WERI-Rb-1 (cell line): ENCODE measurements at places on chromosomes 1 and 21.

GRCh38 chr1:234720709-234721441 lies 110.9 kb upstream of the IRF2BP2 start:
- no peak for DNase-seq

DNA sequence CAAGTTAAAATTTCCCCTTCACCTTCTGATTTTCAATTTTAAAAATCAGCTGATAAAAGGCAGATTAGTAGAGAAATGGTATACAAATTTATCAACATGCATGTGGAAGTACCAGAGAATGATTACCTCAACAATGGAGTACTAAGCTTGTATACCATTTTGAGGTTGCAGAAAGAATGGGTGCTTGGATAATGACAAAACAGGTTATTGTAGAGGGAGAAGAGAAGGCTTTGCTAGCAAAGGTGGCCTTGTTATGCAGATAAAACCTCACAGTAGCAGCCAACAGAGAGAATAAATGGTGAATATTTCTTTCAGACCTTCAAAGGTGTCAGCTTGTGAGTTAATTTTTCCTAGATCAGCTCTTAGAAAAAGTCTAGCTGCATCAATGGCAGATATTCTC lies 1174.9 kb upstream of the ADGRL4 start:
- no peak for DNase-seq

DNA sequence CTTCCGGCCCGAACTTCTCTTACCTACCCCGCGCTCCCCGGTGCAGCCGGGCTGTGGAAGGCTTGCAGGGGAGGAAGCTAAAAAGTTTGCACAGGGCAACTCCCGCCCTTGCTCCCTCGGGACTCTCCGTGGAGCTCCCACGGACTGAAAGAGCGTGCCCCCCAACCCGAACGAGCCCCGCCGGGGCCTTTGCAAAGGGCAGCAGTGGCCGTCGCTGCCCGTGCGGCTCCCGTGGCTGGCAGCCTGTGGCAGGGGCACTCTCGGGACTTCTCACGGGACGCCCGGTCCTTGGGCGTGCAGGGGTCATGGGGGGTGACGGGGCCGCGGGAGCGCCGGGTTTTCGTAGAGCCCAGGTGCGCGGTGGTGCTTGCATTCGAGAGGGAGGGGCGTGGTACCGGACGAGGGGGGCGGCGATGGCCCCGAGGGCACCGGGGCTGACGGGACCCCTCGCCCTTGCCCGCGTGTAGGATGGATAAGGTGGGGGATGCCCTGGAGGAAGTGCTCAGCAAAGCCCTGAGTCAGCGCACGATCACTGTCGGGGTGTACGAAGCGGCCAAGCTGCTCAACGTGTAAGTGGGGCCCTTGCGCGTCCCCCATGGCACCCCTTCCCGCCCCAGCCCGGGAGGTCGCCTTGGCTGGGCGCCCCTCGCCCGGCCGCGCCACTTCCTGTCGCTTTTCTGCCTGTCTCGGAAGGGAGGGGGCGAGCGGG lies 711 bp downstream of the GADD45A start:
- DNase-seq = peak; percentile 42

DNA sequence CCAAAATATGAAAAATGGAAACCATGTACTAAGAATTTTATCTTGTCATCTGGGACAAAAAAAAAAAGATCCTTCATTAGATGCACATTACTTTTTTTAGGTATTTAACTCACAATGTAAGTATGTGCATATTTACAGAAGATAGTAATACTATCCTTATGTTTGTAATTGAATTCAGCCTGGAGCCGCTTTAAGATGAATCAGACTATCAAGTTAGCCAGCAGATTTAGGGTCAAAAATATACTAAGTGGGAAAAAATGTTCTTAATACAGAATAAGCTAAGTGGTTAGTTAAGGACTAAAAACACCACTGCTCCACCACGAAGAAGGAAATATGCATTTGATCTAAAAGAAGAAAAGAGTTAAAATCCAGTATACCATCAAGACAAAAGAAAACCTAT lies 49.1 kb downstream of the DSCAM start:
- no peak for DNase-seq

DNA sequence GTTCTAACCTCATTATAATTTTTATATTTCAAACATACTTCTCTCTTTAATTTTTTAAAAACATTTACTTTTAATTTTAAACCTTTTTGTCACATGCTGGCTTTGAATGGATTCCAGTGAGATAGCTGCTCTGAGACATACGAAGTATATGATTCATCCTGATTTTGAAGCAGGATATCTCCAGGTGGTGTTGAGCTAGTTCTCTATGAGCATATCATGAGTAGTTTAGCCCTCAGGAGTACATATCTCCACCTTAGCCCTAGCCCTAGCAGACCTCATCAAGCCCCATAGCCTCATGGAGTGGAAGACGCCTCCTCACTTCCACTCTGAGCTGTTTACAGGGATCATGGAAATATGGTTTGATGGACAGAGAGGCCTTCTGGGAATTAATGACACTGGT lies 183.2 kb upstream of the C21orf91 start:
- no peak for DNase-seq

- no peak for DNase-seq
Measured at GRCh38 chr1:187654635-187655034, 825.9 kb downstream of the PLA2G4A start.

GRCh38 chr1:36760081-36760480 lies 274.2 kb downstream of the GRIK3 start:
- peak; percentile 5 for DNase-seq

DNA sequence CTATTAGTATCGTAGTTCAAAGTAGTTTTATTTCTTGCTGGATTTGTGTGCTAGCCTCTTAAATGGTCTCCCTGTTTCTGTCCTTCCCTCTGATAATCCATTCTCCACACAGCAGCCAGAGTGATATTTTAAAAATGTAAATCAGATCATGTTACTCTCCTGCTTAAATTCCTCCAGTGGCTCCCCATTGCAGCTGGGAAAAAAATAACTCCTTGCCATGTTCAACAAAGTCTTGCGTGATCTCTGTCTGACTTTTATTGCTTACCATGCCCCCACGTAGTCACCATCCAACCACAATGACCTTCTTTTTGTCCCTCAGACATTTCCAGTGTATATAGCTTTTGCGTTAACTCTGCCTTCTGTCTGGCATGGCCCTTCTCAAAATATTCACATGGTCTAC lies 178.8 kb downstream of the FGGY start:
- DNase-seq = no peak

- DNase-seq = no peak
Measured at GRCh38 chr1:54220004-54220811, 20.2 kb downstream of the MRPL37 start.

DNA sequence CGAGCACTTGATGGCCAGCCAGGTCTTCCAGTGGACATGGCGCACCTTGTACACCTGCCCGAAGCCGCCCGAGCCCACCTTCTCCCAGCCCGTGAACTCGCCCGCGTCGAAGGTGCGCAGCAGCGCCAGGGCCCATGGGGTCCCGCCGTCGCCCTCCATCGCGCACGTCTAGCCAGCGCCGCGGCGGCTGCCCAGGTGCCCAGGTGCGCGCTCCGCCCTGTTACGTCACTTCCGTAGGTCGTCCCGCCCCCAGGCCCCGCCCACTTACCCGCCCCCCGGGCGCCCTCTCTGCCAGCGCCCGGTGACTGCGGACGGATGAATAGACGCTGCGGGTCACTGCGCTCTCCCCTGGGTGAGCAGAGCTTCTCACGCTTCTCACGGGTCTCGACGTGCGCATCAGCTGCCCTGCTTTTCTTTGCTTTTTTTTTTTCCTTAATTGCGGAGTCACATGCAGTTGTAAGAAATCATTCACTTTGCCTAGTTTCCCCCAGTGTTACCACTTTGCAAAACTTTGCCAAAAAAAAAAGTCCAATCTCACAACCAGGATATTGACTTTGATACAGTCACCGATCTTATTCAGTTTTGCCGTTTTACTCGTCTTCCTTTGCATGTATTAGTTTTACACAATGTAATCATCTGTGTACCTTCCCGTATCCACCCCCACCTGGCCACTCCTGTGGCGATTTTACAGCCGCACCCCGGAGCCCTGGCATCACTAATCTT lies at the start of gene RIPK4:
TSS of gene RIPK4 (minus strand) at position 170 of the 723 bp plus-strand sequence. CDS start at position 159, 11 bp downstream.
- peak; percentile 87 for DNase-seq

- no peak for DNase-seq
Measured at GRCh38 chr1:243851257-243851756, 1.3 kb upstream of the AKT3 start.

GRCh38 chr1:168629466-168629865 lies 53.1 kb downstream of the XCL1 start:
- no peak for DNase-seq

DNA sequence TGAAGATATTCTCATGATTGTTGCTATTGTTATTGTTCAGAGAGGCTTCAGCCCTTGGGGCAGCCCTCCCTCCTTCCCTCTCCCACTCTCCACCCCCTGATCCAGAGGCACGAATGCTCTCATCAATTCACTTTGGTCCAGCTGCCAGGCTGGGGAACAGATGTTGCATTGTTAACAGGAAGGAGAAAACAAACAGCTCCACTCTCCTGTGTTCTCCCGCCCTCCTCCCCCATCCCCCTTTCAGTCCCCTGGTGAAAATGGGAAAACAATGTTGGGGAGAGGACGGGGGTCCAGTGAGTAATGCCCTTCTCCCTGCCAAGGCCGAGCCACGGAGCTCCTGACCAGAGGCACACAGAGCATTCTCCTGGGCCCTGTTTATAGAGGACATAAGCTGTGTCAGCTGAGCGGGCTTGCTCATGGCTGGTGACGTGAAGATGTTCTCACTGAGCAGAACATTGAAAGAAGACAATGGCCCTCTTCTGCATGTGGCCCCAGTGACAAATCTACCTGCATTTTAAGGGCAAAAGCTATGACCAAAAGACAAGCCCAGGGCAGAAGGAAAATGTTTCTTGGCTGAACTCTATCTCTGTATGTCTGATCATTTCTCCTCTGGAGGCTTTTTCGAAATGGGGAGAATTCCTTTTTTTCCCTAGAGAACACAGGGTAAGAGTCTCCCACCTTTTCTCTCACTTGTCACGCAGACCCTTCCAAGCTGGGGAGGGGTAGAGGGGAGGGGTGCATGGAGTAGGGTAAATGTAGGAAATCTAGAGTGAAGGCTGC lies 111.7 kb downstream of the GLUL start:
- DNase-seq = no peak

DNA sequence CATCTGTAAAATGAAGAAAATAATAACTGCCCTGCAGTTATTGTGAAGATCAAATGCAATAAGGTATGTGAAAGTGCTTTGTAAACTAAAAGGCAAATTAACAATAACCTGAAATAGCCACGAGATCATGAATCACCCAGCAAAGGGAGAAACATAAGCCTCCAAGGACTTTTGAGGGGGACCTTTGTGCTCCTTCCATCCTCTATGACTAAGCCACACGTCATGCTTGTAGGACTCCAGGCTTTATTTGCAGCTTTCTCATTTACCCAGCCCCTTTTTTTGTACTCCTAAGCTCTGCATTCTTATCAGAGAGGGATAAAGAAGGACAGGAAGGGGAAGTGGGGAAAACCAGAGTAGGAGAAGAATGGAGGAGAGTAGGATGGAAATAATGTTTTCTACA lies 115.1 kb downstream of the PROX1 start:
- DNase-seq = no peak

GRCh38 chr1:154880671-154881070 lies 10.6 kb upstream of the KCNN3 start:
- no peak for DNase-seq

DNA sequence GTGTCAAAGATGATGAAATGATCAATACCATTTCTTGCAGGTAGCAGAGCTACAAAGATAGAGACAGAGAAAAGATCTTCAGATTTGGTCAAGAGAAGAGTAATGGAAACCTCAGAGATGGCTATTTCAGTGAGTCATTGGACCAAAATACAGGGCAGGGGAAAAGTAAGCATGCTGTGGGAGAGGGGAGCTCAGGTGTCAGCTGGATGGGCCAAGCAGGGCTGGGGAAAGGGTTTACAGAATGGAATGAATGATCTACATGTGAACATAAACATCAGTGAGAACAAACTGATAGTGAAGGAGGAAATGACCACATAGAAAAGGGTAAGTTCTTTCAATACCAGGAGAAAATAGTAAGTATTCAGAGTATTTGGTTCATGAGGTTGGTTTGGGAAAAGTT lies 61.4 kb upstream of the CNN3 start:
- DNase-seq = no peak

- DNase-seq = no peak
Measured at GRCh38 chr1:15574741-15575140, 10.1 kb downstream of the AGMAT start.

- DNase-seq = peak; percentile 84
Measured at GRCh38 chr21:36630485-36631206, 68.3 kb upstream of the SIM2 start.

DNA sequence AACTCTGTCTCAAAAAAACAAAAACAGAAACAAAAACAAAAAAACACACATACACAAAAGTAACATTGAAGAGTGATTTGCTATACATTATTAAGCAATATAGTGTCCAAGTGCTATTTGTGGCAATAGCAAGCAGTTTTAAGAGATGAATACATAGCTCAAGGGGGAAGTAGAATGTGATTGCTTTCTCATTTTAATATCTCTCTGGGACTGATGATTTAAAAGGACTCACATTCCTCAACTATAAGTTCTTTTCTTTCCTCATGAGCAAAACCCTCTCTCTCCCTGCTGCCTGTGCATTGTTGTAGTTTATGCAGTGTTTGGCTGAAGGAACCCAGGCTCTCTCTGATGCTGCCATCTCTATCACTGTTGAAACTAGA lies 47.0 kb upstream of the CSF1 start:
- no peak for DNase-seq

DNA sequence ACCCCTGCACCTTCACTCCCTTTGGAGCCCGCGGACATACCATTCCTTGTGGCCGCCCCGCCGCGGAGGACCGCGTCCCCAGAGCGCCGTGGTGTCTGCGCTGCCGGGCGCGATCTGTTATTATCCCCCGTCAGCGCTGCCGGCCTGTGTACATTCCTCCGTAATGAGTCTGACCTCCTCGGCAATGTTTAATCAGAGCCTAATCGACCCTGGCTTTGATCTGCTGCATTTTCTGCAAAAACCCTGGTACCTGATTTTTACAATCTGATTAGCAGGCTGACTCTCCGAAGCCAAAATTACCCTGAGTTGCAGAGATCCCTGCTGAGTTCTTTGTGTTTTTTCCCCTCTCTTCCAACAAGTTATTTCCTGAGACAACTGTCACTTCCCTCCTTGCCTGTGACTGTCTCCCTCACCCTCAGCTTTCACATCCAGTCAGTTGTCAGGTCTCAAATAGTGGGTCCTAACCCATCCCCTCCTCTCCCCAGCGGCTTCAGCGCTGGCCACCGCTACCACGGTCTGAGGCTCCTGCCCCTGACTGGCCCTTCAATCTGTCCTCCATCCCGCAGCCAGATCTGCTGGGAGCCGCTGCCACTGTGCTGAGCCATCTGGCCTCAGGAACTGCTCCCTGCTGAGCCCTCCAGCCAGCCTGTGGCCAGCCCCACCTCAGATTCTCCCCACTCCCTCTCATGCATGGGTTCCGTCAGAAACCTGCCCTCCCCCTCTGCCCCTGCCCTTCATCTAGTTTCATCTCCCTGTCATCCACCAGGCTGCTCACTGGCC lies 53.5 kb downstream of the GLIS1 start:
- DNase-seq = peak; percentile 84
